MM.1S (cell line): ENCODE measurements at places on chromosomes 2 and 18.
A peak's percentile ranks its signal among the peaks of the same experiment; 100 is the strongest.

GRCh38 chr2:144332356-144333142 lies 187.4 kb downstream of the ZEB2 start:
- peak overlapping the region; percentile 22; the same call in 1 of the 2 replicates for H3K27ac ChIP-seq
- H3K4me1 ChIP-seq: 0 out of 2 replicates have a peak, but pooled peaks cover 4% of the 10 kb centered on the region
- peak overlapping the region; percentile 62 for H3K4me3 ChIP-seq
- no peaks in the 10 kb centered on the region for H3K27me3 ChIP-seq
- no peaks in the 10 kb centered on the region for H3K36me3 ChIP-seq

DNA sequence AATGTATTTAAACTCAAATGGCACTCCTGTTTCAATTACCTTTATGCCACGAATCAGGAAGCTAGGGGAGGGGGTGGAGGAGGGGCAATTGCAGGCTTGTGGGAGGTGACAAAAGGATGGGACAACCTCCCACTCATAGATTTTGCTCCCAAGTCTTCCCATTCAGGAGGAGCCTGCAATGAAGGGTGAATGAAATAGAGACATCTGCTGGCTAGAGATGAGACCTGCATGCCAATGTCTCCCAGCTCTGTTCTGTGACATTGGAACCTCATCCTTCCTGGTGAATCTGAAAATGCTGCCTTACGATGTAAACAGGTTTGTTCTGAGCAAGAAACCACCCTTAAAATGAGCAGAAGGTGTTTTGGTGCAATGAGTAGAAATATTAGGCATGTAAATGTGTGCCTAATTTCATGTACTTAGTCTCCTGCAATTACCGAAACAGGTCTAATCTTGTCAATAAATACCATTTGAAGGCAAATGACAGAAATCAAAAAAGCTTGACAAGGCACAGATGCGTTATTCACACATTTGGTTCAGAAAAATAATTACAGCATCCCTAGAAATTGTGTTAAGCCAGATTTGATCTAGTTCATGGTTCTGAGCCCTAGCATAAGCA lies 2.7 kb upstream of the PID1 start:
- no peaks in the 10 kb centered on the region; the same call in 1 of the 2 replicates for H3K27me3 ChIP-seq
- peak; percentile 25 for DNase-seq
- H3K4me1 ChIP-seq: no peaks in the 10 kb centered on the region
- H3K27ac ChIP-seq: no peak overlapping the region

- H3K36me3 ChIP-seq: no peaks in the 10 kb centered on the region
- H3K4me3 ChIP-seq: no peak overlapping the region
- no peaks in the 10 kb centered on the region for H3K27me3 ChIP-seq
Measured at GRCh38 chr2:75525434-75526310, 35.1 kb downstream of the EVA1A start.

DNA sequence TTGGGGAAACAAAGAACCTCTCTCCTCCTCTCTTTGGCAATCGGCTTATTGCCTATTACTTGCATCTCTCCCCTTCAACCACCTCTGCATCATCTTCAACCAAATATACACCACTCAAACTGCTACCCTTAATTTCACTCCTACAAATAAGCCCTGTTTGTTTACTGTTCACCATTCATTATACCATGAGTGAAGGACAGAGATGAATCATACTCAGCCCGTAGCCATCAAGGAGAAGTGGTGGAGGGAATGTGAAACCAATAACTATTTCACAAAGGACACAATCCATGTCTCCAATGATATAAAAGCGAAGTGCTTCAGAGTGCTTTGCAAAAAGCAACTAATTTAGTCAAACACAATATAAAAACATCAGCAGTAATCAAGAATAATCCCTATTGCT lies 76.8 kb downstream of the CACNB4 start:
- H3K4me3 ChIP-seq: no peak overlapping the region
- no peaks in the 10 kb centered on the region for H3K36me3 ChIP-seq
- no peak overlapping the region for H3K27ac ChIP-seq
- H3K4me1 ChIP-seq: no peaks in the 10 kb centered on the region

- DNase-seq: no peak
- H3K4me3 ChIP-seq: no peak overlapping the region
- no peak overlapping the region for H3K27ac ChIP-seq
- no peaks in the 10 kb centered on the region for H3K27me3 ChIP-seq
Measured at GRCh38 chr2:186709529-186710450, 15.9 kb downstream of the FAM171B start.

- H3K36me3 ChIP-seq: no peaks in the 10 kb centered on the region
- H3K4me3 ChIP-seq: no peak overlapping the region
- H3K27ac ChIP-seq: no peak overlapping the region
- no peaks in the 10 kb centered on the region for H3K4me1 ChIP-seq
- H3K27me3 ChIP-seq: no peaks in the 10 kb centered on the region
- DNase-seq: no peak
Measured at GRCh38 chr2:30355306-30355705, 91.7 kb upstream of the LCLAT1 start.

DNA sequence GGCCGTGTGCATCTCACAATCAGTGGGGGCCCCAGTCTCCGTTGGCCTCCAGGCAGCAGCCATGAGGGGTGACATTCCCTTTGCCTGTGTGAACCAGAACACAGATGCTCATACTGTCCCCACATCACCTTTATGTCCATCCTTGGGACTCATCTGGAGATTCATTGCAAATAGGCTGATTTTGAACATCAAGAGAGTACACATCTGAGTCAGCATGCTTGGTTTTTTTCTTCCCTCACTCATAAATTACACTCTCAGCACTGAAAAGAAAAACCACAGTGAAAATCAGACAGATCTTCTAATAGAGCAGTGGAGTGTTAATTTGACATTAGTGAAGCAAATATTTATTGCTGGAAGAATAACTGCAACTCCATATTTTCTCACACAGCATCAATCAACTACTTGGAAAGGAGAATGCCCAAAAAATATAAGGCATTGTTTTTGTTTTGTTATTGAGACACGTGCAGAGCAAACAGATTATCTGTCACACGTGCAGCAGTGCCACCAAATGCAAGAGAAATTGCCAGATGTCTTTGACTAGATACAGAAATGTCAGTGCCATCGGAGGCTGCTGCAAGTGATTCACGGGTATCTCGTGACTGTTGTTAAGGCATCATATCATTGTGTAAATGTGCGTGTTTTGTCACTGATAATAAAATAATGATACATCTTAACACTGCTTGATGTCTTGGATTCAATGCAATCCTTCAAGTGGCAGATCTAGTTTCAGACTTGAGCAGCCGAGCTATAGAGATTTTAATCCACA lies 10.9 kb downstream of the APCDD1 start:
- H3K4me1 ChIP-seq: no peaks in the 10 kb centered on the region
- no peaks in the 10 kb centered on the region for H3K27me3 ChIP-seq
- H3K27ac ChIP-seq: no peak overlapping the region
- no peak for DNase-seq
- H3K36me3 ChIP-seq: no peaks in the 10 kb centered on the region

DNA sequence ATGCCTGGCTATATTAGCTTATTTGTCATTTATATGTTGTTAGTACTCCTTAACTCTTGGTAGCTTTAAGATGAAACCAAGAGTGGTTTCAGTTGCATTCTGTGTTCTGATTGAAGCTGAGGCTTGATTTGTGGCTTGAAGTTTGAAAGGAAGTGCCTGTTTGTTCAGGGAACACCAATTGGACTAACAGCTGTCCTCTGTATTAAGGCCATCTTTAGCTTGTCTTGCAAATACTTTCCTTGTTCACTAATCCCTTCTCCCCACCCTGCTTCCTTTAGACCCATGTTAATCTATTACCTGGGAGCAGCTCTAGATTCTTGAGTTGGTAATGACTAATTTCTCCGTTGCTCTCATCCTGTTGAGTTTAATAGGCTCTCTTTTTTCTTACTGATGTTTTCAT lies 13.4 kb downstream of the ITGA6 start:
- peaks cover 41% of the 10 kb centered on the region for H3K4me1 ChIP-seq
- DNase-seq: peak; percentile 88
- H3K27ac ChIP-seq: no peak overlapping the region
- no peak overlapping the region for H3K4me3 ChIP-seq

- H3K36me3 ChIP-seq: no peaks in the 10 kb centered on the region
- H3K4me3 ChIP-seq: no peak overlapping the region
- no peak for DNase-seq
- no peak overlapping the region for H3K27ac ChIP-seq
Measured at GRCh38 chr18:56314396-56314795, 324.0 kb downstream of the TXNL1 start.

DNA sequence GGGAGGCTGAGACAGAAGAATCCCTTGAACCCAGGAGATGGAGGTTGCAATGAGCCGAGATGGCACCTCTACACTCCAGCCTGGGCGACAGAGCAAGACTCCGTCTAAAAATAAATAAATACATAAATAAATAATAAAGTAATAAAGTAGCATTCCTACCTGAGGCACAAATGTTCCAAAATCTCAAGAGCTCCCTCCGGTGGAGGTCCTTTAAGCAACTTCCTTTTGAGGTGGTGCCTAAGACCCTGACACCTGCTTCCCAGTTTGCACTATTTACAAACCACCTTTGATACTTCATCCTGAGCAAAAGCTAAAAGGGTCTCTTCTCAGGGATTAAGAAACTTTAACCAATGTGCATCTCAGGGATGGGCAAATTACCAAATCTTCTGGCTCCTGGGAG lies 505.1 kb downstream of the CNTNAP5 start:
- H3K4me1 ChIP-seq: no peaks in the 10 kb centered on the region
- no peak for DNase-seq
- no peak overlapping the region for H3K4me3 ChIP-seq
- no peaks in the 10 kb centered on the region for H3K36me3 ChIP-seq
- H3K27ac ChIP-seq: no peak overlapping the region

DNA sequence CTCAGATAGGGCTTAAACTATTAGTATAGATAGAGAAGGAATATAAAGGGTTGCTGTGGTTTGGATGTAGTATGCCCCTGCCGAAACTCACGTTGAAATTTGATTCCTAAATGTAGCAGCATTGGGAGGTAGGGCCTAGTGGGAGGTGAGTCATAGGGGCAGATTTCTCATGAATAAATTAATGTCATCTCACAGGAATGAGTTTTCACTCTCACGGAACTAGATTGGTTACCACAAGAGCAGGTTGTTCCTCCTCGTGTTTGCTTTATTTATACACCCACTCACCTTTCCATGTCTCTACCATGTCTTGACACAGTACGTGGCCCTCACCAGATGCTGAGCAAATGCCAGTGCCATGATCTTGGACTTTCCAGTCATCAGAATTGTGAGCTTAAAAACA lies 218.2 kb downstream of the RBM43 start:
- H3K36me3 ChIP-seq: no peaks in the 10 kb centered on the region
- no peaks in the 10 kb centered on the region for H3K4me1 ChIP-seq
- DNase-seq: no peak
- no peaks in the 10 kb centered on the region for H3K27me3 ChIP-seq
- no peak overlapping the region for H3K4me3 ChIP-seq

GRCh38 chr18:13629841-13630715 lies 96.3 kb downstream of the FAM210A start:
- H3K4me1 ChIP-seq: no peaks in the 10 kb centered on the region
- no peaks in the 10 kb centered on the region for H3K36me3 ChIP-seq
- no peaks in the 10 kb centered on the region for H3K27me3 ChIP-seq
- DNase-seq: peak; percentile 61
- no peak overlapping the region for H3K4me3 ChIP-seq
- no peak overlapping the region for H3K27ac ChIP-seq

DNA sequence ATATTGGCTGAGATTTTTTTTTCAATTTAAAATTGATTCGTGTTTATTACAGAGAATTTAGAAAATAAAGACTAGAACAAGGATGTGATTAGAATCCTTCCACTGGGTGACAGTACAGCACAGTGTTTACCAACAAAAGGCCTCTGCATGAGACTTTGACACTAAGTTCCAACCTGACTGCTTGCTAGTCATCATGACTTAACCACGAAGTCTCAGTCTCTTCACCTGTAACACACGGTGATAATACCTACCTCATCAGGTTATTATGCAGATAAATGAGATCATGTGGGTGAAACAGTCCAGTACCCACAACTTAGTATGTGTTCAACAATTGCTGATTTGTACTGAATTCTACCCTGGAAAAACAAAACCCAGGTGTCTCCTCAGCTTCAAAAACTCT lies 151.2 kb downstream of the STK39 start:
- no peak overlapping the region for H3K4me3 ChIP-seq
- H3K27ac ChIP-seq: no peak overlapping the region
- H3K36me3 ChIP-seq: no peaks in the 10 kb centered on the region
- no peaks in the 10 kb centered on the region for H3K27me3 ChIP-seq
- peak; percentile 28 for DNase-seq
- H3K4me1 ChIP-seq: peaks cover 3% of the 10 kb centered on the region; the same call in 1 of the 2 replicates

GRCh38 chr2:235131334-235132305 lies 179.8 kb downstream of the SH3BP4 start:
- H3K27ac ChIP-seq: no peak overlapping the region
- H3K4me3 ChIP-seq: no peak overlapping the region
- no peaks in the 10 kb centered on the region for H3K27me3 ChIP-seq
- DNase-seq: no peak
- no peaks in the 10 kb centered on the region for H3K4me1 ChIP-seq

- no peaks in the 10 kb centered on the region; the same call in 1 of the 2 replicates for H3K36me3 ChIP-seq
- H3K27ac ChIP-seq: peak overlapping the region; percentile 98
- peak overlapping the region; percentile 93 for H3K4me3 ChIP-seq
- H3K27me3 ChIP-seq: no peaks in the 10 kb centered on the region
- H3K4me1 ChIP-seq: peaks cover 27% of the 10 kb centered on the region
- DNase-seq: peak; percentile 96
Measured at GRCh38 chr2:191675807-191676721, 1.9 kb upstream of the NABP1 start.

DNA sequence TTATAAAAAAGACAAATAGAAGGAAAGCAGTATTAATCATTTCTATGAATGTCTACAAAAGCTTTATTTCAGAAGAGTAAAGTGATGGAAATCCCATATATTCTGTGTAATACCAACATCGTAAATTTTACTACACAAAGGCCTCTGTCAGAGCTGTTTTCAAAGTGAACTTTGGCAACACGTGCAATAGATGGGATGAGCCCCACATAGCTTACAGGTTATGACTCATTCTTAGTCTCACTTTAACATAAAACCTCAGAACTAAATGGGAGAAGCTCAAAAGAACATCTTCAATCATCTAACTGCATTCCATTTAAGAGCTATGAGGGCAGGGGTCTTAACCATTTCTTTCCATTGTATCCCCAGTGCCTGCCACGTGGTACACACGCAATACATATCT lies 11.5 kb downstream of the VPS4B start:
- no peaks in the 10 kb centered on the region for H3K4me1 ChIP-seq
- no peak for DNase-seq
- H3K27me3 ChIP-seq: no peaks in the 10 kb centered on the region
- peaks cover 11% of the 10 kb centered on the region; the same call in 1 of the 2 replicates for H3K36me3 ChIP-seq
- no peak overlapping the region for H3K27ac ChIP-seq
- H3K4me3 ChIP-seq: no peak overlapping the region

DNA sequence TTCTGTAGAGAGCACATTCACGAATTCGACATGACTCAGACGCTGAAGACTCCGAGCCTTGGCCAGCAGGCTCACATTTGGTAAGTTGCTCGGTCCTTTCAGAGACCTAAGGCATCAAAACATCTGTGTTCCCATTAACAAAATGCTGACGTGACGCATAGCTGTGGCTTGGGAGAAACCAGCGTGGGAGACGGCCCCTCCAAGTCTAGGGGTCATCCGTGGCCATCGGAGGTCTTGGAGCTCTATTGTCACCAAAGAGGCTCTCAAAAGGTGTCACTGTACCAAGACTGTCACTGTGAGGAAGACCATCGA lies 14.9 kb downstream of the FBLN7 start:
- H3K4me1 ChIP-seq: no peaks in the 10 kb centered on the region
- H3K27ac ChIP-seq: no peak overlapping the region
- H3K36me3 ChIP-seq: no peaks in the 10 kb centered on the region
- H3K4me3 ChIP-seq: no peak overlapping the region
- no peaks in the 10 kb centered on the region for H3K27me3 ChIP-seq

GRCh38 chr2:169711751-169712509 lies 17.7 kb downstream of the PHOSPHO2 start:
- no peak overlapping the region for H3K4me3 ChIP-seq
- no peak overlapping the region for H3K27ac ChIP-seq
- no peaks in the 10 kb centered on the region for H3K27me3 ChIP-seq
- H3K4me1 ChIP-seq: no peaks in the 10 kb centered on the region
- no peak for DNase-seq

GRCh38 chr18:24136967-24137373 lies 1.9 kb upstream of the CABYR start:
- no peaks in the 10 kb centered on the region for H3K4me1 ChIP-seq
- no peaks in the 10 kb centered on the region for H3K27me3 ChIP-seq
- H3K4me3 ChIP-seq: no peak overlapping the region
- no peak overlapping the region for H3K27ac ChIP-seq
